M059J (cell line): ENCODE measurements at places on chromosomes 16 and 17. TPM values are rescaled to one million over a fixed set of nuclear protein-coding genes. Genes with fewer than 3 reads are reported as not detected.

The ADAMTS18 gene
- total RNA-seq, result 0.07 and 0.12 TPM in 2 replicates

- no peak for DNase-seq
Observed at GRCh38 chr16:19717314-19717713, 713 bp downstream of the KNOP1 start.

The KRT33B gene
- total RNA-seq, result 1.3 TPM in 1 of 2 replicates, not detected in the other

- DNase-seq, result no peak
Observed at GRCh38 chr16:54277845-54278703, 8.5 kb downstream of the IRX3 start.

- DNase-seq, result no peak
Observed at GRCh38 chr16:79104567-79104966, 496.0 kb downstream of the MAF start.

DNA sequence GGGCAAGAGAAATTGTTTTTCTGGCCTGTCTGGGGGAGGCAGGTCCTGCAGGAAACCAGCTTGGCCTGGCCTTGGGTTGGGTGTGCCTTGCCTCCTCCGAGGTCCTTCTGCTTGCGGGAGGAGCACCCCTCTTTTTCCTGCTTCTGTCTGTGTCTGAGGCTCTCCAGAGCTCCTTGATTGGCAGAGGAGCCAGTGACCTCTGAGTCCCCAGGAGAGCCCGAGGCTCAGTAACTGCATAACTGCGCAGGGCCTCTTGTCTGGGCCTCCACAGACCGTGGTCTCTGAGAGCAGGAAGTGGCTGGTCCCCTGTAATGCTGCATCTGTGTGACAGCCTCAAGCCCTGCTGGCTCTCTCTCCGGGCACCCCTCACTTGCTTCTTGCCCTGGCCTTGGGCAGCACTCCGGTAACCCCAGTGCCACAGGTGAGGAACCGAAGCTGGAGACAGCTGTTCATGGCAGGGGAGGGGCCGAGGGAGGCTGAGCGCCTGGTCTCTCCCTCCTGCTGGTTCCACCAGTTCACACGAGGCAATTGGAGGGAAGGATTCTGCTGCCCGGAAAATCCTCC, 1.6 kb downstream of the CAPN15 start:
- DNase-seq, result no peak

The DBF4B gene
- 9.2 and 17.1 TPM in 2 replicates for total RNA-seq

DNA sequence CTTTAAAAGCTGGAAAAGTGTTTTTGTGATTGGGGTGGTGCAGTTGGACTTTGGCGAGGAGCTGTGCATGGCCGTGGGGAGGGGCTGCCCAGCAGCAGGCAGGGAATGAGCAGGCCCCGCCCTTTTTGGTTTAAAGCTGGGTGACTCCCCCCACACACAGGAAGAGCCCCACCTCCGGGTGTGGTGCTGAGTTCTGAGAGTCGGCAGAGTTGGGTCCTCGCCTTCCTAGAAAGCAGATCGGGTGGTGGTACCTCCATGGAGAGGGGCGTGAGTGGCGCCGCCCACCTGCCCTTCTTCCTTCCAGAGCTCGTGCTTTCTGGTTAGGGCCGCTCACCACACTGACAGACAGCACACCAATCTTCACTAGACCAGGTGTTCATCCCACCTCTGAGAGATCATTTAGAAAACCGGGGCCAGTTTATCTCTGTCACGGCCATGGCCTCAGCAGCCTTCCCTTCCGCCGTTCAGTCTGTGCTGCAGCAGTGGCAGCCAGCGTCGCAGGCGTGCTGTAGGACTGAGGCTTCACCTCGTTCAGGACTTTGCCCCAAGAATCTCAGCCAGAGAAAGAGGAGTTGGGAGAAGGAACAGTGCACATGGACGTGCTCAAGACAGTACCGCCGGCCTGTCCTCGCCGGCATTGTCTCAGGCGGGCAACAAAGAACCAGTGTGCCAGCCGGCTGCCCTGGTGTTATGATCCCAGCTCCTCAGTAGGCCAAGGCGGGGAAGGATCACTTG, 144.0 kb upstream of the CHMP6 start:
- no peak for DNase-seq
